ENCODE measurements at places on chromosomes 5 and 9.

GRCh38 chr9:111399211-111399739 is 69.3 kb upstream of the OR2K2 start:
- no peak for DNase-seq

- DNase-seq, result peak; percentile 73
Measured at GRCh38 chr5:173472164-173472563, 143.9 kb upstream of the STC2 start.

GRCh38 chr5:157486221-157486681 is 26.2 kb downstream of the NIPAL4 start:
- DNase-seq, result no peak

DNA sequence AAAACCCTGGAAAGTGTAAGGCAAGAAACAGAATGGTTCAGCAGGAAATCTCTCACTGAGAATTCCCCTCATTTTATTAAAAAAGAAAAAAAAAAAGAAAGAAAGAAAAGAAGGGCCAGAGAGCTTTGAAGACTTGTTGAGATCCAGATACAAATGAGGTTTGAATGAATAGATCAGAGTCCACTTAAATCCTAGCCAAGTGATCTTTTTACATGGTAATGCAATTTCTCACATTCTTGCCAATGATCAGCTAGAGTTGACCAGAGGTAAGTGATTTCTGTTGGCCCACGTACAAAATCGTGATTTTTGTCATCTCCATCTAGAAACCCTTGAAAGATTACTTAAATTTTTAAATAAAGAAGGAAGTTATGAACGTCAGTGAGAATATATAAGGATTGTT is 261.5 kb upstream of the PCSK5 start:
- no peak for DNase-seq

DNA sequence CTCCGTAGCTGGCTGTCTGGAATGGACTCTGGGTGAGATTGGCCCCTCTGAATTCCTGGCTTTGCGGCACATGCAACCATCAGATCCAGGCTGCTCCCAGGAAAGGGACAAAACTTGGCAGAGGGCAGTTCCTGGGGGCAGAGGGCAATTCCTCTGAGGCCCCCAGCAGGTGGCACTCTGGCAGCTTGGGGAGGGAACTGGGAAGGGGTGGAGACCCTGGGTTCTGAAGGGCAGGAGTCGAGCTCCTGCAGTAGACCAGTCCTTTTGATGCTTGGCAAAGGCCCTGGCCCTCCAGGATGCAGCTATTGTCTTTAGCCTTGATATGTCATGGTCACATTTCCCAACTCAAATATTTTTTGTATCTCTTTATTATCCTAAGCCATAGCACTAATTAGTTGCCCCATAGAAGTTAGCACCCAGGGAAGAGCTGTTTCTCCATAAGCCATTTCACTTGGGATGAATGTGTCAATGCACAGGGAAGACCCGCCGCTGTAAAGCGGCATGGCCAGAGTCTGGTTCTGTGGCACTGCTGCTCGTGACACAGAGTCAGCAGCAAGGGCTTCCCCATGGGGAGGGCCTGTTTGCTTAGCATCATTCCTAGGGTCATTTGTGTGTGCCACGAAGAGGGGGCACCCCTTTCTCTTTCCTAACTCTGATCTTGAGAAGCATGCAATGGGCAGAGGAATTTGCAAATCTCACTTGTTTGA is 51.2 kb upstream of the CDK20 start:
- no peak for DNase-seq

DNA sequence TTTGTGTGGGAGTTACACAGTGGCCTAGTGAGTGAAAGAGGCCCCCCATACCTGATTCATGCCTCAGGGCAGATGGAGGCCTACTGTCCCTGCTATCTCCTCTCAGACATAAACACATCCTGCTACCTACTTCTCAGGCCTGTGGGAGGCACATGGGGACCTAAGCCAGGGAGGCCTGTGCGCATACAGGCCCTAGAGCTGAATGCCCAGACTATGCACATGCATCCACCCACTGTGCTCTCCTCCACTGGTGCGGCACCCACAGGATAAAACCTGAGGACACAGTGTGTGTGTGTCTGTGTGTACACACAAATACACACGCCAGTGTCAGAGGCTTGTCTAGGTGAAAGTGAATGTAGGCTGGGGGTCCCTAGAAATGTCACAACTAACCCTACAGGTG is 1.4 kb downstream of the PAX5 start:
- no peak for DNase-seq

- no peak for DNase-seq
Measured at GRCh38 chr5:138585157-138585556, 10.0 kb upstream of the HSPA9 start.

GRCh38 chr5:60959156-60959555 is 14.2 kb downstream of the NDUFAF2 start:
- no peak for DNase-seq

DNA sequence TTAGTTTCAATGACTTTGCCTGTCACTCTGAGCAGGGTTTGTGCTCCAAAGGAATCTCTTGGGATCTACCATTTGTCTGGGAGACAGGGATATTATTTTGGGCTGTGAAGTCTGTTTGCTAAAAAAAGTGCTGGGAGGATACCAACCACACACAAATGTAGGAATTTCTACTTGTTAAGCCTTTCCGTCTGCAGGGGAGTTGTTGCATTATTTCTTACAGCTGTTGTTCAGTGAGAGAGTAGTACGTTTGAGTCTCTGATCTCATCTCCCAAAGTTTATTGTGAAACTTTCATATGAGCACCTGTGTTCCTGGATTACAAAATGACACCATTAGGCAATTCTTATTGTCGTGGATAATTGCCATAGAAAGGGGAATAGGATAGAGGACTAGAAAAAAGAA is 78.3 kb upstream of the SEMA6A start:
- DNase-seq, result no peak

DNA sequence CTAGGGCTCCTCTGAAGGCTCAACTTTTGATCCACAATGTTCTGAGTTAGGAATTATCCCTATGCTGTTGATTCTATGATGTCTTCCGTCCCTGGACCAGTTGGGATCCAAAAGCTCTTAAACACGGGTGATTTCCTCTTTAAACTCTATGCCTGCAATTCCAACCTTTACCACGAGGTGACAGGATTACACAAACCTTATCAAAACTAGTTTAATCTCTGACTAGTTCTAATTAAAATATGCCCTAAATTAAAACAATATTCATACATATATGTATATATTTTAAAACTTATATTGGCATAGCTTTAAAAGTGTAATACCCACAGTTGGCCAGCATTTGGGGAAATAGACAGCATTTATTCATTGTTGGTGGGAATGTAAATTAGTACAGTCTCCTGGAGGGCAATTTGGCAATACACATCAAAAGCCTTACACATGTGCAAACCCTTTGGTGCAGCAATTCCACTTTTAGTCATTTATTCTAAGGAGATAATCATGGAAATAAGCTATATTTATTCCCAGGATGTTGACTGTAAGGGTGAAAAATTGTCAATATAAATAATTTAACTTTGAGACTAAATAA is 51.6 kb upstream of the PHYKPL start:
- DNase-seq, result no peak

DNA sequence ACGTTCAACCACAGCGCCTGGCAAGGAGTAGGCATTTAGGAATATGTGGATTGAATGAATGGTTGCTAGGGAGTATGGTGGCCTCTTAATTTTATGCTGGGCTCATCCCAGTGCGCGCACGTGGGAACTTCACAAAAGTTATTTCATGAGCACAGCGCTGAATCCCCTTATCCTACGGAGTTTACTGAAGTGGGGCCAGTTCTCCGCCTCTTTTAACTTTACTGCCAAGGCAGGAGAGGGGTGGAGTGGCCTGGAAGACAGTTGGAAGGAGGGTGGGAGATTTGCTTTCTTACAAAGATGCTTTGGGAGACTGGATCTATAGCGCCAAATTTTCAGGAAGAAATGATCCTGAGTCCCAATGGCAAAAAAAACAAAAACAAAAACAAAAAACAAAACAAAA is 326.5 kb downstream of the SH3GL2 start:
- peak; percentile 45 for DNase-seq

DNA sequence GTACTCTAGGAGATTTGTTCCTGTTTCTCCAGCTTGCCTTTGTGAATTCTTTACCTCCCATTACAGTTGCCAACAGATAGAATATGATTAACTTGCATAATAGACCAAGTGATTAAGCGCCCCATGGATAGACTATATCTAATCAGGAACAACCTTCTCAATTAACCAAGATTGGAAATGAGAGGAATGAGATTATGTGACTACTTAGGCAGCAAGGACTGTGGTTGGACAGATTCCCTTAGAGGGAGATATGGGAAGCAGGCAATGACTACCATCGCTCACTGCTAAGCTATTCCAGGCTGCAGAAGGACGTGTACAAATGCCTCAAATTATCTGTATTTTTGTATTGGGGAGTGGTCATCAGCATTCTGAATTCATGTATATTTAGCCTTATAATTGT is 278.1 kb upstream of the DAB2 start:
- no peak for DNase-seq

- no peak for DNase-seq
Measured at GRCh38 chr9:94111446-94111845, 27.2 kb downstream of the PTPDC1 start.

GRCh38 chr5:128537221-128537999 is 635 bp downstream of the FBN2 start:
- peak; percentile 66 for DNase-seq

GRCh38 chr5:117761186-117761585 is 1186.6 kb upstream of the SEMA6A start:
- no peak for DNase-seq

DNA sequence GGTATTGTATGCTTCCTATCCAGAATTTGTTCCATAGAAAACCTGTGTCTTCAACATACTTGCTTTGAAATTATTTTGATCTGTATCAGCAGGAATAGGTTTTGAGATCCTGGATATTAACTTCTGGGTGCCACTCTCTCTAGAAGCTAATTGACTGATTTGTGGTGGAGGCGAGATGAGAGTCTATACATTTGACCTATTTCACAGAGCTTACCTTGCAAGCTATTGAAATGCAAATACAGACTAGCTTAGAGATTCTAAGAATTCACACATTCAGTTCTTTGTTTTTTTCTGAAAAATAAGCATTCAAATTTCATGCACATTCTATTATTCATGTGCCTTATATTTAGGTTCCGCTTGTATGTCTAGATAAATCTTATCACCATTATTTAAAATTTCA is 246.3 kb downstream of the MAST4 start:
- DNase-seq, result no peak

DNA sequence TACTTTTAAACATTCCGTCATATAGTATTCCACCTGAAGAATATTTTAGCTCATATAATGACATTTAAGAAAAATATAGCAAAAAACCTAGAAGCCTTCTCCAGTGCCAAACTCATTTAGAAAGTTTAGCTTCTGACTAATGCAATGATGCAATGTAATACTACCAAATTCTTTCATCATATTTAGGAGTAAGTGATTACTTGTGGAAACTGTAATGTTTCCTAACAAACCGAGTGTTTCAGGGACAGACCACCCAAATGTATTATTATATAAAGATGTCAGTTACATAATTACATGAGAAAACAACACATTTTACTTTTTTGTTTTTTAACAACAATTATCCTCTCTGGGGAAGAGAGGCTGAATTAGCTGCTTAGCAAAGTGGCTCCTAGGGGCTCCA is 316.2 kb downstream of the ARL15 start:
- DNase-seq, result no peak
